GM23248 (cell line): ENCODE measurements at places on chromosomes 16 and 17.

DNA sequence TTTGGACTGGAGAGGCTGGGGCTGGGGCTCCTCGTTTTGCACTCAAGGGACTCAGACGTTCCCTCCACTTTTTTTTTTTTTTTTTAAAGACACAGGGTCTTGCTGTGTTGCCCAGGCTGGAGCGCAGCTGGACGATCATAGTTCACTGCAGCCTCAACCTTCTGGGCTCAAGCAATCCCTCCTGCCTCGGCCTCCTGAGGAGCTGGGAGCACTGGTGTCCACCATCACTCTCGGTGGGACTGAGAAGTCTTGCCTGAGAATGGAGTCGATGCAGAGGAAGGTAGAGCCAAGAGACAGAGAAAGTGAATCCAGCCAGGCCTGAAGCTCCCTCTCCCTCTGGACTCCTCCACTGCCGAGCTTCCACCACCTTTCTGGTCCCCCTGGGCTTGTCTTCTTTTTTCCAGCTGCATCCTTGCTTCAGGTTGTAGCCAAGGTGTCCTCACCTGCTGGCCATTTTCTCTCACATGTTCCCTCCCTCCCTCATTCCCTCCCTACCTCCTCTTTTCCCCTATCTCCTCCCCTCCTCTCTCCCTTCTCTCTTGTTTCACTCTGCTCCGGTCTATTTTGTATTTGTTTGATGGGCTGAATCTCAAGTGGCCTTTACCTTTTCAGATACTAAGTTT is 233.8 kb downstream of the SNX29 start:
- no peak overlapping the region for H3K4me3 ChIP-seq
- H3K27ac ChIP-seq = no peak overlapping the region
- DNase-seq = no peak
- no peaks in the 10 kb centered on the region for H3K27me3 ChIP-seq
- peaks cover 8% of the 10 kb centered on the region; the same call in 1 of the 2 replicates for H3K4me1 ChIP-seq
- no peaks in the 10 kb centered on the region for H3K36me3 ChIP-seq

GRCh38 chr16:48540222-48540900 is 69.6 kb downstream of the N4BP1 start:
- no peak overlapping the region for H3K4me3 ChIP-seq
- no peaks in the 10 kb centered on the region for H3K27me3 ChIP-seq
- peaks cover 9% of the 10 kb centered on the region; the same call in 1 of the 2 replicates for H3K36me3 ChIP-seq
- no peak for DNase-seq
- no peak overlapping the region for H3K27ac ChIP-seq
- peaks cover 24% of the 10 kb centered on the region for H3K4me1 ChIP-seq

- peaks cover 18% of the 10 kb centered on the region for H3K27me3 ChIP-seq
- no peaks in the 10 kb centered on the region for H3K36me3 ChIP-seq
- no peak overlapping the region for H3K4me3 ChIP-seq
- DNase-seq = no peak
Measured at GRCh38 chr17:35160354-35161201, 13.0 kb downstream of the UNC45B start.

GRCh38 chr17:40181205-40181604 is 3.9 kb downstream of the RAPGEFL1 start:
- DNase-seq = no peak
- peaks cover 23% of the 10 kb centered on the region for H3K4me1 ChIP-seq
- H3K27ac ChIP-seq = no peak overlapping the region
- no peaks in the 10 kb centered on the region for H3K36me3 ChIP-seq

- no peaks in the 10 kb centered on the region for H3K27me3 ChIP-seq
- DNase-seq = no peak
- no peak overlapping the region for H3K27ac ChIP-seq
- H3K4me1 ChIP-seq = no peaks in the 10 kb centered on the region
- H3K4me3 ChIP-seq = no peak overlapping the region
Measured at GRCh38 chr17:52681480-52681879, 523.0 kb upstream of the CA10 start.

DNA sequence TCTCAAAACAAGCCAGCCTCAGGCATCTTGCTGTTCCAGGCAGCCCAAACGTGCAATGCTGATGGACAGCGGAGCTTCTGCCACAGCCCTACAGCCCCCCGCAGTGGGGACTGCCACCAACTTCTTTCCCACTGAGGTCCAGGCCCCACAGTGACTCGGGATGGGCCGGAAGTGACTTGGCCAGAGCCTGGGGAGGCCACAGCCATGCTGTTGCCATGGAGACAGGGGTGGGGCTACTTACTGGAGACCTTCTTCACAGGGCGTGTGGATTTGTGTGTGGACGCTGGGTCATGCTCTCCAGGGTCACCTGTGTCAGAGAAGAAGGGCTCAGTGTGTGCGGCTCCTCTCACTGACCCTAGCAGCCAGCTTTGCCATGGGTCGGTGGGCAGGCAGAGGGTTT is 15.0 kb downstream of the TRIM25 start:
- H3K27ac ChIP-seq = no peak overlapping the region
- no peak for DNase-seq
- peaks cover 13% of the 10 kb centered on the region; the same call in 1 of the 2 replicates for H3K4me1 ChIP-seq

DNA sequence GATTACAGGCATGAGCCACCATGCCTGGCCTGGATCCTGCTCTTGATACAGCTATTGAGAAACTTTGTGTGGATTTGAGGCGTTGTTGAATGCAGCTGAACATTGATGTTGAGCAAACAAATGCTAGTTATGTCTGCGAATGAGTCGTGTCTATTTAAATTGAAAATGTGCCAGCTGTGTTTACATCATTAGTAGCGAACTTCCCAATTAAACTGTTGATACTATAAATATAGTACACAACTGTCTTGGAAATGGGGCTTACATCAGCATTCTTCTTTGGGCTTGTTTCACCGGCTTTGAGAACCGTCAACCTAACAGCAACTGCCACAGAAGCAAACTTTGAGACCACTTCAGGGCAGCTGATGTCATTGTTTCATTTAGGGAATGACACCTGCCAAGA is 251.9 kb downstream of the RBFOX1 start:
- H3K27me3 ChIP-seq = no peaks in the 10 kb centered on the region
- no peak for DNase-seq
- H3K36me3 ChIP-seq = no peaks in the 10 kb centered on the region
- H3K27ac ChIP-seq = no peak overlapping the region
- H3K4me1 ChIP-seq = no peaks in the 10 kb centered on the region

DNA sequence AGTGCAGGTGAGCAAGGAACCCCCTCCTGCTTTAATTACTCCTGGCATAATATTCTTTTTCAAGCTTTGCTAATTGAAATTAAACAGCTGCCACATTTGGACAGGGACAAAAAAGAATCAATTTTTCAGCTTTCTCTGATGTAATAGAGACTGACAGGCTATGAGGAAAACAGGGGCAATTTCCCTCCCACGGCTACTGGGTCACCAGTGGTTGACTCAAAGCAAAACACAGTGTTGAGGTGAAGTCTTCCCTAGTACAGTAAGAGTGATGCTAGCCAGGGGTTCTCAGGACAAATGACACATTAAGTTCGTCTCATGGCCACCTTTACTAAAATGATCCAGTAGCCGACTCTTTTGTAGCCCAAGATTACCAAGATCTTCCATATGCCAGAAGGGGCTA is 38.6 kb upstream of the PMFBP1 start:
- no peaks in the 10 kb centered on the region for H3K4me1 ChIP-seq
- no peaks in the 10 kb centered on the region for H3K27me3 ChIP-seq
- H3K27ac ChIP-seq = no peak overlapping the region
- no peak overlapping the region for H3K4me3 ChIP-seq
- DNase-seq = no peak
- no peaks in the 10 kb centered on the region for H3K36me3 ChIP-seq

- no peaks in the 10 kb centered on the region for H3K36me3 ChIP-seq
- no peak for DNase-seq
- no peak overlapping the region for H3K4me3 ChIP-seq
Measured at GRCh38 chr17:42109086-42109485, 3.4 kb downstream of the DHX58 start.

GRCh38 chr16:57091200-57091974 is 996 bp upstream of the CPNE2 start:
- peak overlapping the region; percentile 77 for H3K4me3 ChIP-seq
- no peaks in the 10 kb centered on the region for H3K27me3 ChIP-seq
- no peaks in the 10 kb centered on the region for H3K36me3 ChIP-seq
- DNase-seq = peak; percentile 70
- H3K4me1 ChIP-seq = no peaks in the 10 kb centered on the region
- no peak overlapping the region for H3K27ac ChIP-seq

DNA sequence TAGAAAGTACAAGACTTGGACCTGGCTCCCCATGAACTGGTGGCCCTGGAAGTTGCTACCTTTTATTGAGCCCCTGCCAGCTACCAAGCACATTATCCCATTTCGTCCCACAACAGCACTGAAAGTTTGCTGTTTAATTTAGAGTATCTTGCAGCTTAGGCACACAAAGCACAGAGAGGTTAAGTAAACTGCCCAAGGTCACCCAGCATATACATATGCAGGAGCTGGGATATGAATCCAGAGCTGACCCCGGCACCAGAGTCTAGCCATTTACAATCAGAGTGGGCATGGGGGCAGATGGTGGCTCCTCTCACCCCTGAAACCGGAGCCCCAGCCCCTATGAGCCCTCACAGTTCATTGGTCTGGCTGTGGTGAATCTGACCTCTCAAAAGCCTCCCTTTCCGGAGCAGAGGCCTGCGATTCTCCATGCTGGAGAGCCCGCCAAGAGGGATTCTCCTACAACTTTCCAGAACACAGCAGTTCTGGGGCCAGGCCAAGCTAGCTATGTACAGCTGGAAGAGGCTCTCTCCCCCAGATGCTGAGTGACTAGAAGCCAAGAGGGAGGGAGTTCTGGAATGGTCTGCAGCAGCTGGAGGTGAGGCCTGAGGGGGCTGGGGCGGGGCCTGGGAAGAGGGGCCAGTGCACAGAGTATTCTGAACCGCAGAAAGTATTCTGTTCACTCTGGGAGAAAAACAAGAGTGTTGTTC is 58.3 kb downstream of the SREBF1 start:
- no peaks in the 10 kb centered on the region for H3K36me3 ChIP-seq
- no peak overlapping the region for H3K27ac ChIP-seq
- H3K27me3 ChIP-seq = no peaks in the 10 kb centered on the region
- H3K4me1 ChIP-seq = no peaks in the 10 kb centered on the region
- no peak overlapping the region for H3K4me3 ChIP-seq
- peak; percentile 21 for DNase-seq

- no peak overlapping the region for H3K27ac ChIP-seq
- no peaks in the 10 kb centered on the region for H3K27me3 ChIP-seq
- no peaks in the 10 kb centered on the region for H3K36me3 ChIP-seq
- peak overlapping the region; percentile 84 for H3K4me3 ChIP-seq
- peak; percentile 19 for DNase-seq
- peaks cover 10% of the 10 kb centered on the region for H3K4me1 ChIP-seq
Measured at GRCh38 chr17:45018514-45018847, 33.0 kb downstream of the DCAKD start.

GRCh38 chr17:16215273-16215964 is at the start of gene NCOR1:
Gene NCOR1, minus strand, starts transcription at chr17:16215534. Its CDS starts 20,965 bp downstream, at chr17:16194569.
- H3K27ac ChIP-seq = peak within 1 kb of the TSS; percentile 95
- peak; percentile 98 for DNase-seq
- peaks cover 34% of the 10 kb centered on the region for H3K4me1 ChIP-seq
- no peaks in the 10 kb centered on the region for H3K27me3 ChIP-seq
- H3K36me3 ChIP-seq = no peaks in the 10 kb centered on the region

DNA sequence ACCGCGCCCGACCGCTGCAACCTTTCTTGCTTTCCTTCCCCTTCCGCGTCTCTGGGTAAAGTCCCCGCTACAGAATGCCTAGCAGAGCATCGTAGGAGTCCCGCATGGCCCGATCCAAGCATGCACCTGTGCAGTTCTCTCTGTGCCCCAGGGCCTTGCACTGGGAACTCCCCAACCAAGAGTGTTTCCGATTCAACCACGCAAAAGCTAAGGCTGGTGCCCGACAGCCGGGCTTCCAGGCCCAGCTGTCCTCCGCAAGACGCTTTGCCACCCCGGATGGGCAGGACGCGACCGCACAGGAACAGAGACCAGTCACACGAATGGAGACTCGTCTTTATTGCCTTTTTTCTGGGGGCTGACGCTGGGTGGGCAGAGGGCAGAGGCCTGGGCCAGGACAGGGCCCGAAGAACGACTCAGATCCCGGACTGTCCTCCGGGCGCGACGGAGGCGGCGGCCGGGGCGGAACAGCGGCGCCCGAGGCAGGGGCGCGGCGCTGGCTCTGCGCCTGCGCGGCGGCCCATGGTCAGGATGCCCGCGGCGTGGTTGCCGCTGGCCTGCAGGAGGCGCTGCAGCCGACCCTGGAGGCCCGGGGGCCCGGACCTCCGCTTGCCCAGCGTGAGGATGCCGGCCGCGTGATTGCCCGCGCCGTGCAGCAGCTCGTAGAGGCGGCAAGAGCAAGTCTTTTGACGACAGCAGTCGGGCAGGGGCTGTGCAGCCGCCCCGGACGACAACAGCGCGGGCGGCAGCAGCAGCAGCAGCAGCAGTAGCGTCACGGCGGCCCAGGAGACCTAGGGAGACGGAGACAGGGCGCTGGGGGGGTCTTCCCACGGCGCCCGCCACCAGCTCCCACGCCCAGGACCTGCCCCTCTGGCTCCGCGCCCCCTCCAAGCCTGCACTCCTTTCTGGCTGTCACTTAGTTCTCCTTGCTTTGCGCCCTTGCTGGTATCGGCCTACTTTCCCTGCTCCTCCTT is 1.2 kb downstream of the HCRT start:
- peak overlapping the region; percentile 70 for H3K4me3 ChIP-seq
- 0 out of 2 replicates have a peak, but pooled peaks cover 5% of the 10 kb centered on the region for H3K27me3 ChIP-seq
- peaks cover 11% of the 10 kb centered on the region; the same call in 1 of the 2 replicates for H3K4me1 ChIP-seq
- H3K36me3 ChIP-seq = no peaks in the 10 kb centered on the region
- no peak overlapping the region for H3K27ac ChIP-seq

- no peaks in the 10 kb centered on the region for H3K36me3 ChIP-seq
- no peak for DNase-seq
- no peaks in the 10 kb centered on the region for H3K4me1 ChIP-seq
- no peak overlapping the region for H3K4me3 ChIP-seq
Measured at GRCh38 chr16:54817940-54818574, 112.6 kb upstream of the IRX5 start.

DNA sequence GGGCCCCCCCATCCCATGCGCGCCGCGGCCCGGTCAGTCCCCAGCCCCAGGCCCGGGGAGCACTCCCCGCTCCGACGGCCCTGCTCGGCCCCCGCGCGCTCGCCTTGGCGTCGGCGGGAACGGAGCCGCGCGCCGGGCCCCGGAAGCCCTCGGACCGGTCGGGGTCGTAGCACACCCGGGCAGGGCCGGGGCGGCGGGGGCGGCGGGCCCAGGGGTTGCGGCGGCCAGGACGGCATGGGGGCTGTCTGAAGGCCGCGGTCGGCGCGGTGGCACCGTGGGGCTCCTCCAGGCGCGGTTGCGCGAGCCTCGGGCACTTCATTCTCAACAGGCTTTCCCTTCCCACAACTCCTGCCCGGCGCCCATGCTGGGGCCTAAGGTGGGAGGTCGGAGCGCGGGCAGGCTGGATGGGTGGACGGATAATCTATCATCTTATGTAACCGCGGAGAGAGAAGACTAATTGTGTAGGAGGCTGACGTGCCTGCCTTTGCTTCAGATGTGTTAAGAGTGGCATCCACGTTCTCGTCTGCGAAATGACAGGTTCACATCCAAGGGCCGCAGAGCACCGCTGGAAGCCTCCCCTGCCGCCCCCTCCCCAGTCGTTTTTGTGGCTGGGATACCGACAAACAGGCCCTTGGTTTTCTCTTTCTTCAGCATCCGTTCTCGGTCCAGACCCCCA is 708 bp downstream of the BAIAP2 start:
- H3K4me3 ChIP-seq = peak overlapping the region; percentile 76
- peak; percentile 63 for DNase-seq
- H3K27me3 ChIP-seq = no peaks in the 10 kb centered on the region
- no peaks in the 10 kb centered on the region for H3K36me3 ChIP-seq
- H3K27ac ChIP-seq = peak overlapping the region; percentile 10; the same call in 1 of the 2 replicates
